ENCODE measurements at places on chromosomes 7 and 10.

GRCh38 chr7:34208878-34209621, 303.7 kb downstream of the BMPER start:
- DNase-seq: no peak

DNA sequence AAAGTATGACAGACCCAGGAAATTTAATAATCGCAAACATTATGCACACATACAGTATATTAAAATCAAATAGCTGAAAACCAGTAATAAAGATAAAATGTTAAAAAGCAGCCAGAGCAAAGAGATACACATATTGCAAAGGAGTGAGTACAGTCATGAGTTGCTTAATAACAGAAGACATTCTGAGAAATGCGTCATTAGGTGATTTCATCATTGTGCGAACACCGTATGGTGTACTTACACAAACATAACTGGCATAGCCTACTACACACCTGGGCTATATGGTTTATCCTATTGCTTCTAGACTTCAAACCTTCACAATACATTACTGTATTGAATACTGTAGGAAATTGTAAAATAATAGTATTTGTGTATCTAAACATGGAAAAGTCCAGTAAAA, 367.6 kb downstream of the NXPH1 start:
- no peak for DNase-seq

DNA sequence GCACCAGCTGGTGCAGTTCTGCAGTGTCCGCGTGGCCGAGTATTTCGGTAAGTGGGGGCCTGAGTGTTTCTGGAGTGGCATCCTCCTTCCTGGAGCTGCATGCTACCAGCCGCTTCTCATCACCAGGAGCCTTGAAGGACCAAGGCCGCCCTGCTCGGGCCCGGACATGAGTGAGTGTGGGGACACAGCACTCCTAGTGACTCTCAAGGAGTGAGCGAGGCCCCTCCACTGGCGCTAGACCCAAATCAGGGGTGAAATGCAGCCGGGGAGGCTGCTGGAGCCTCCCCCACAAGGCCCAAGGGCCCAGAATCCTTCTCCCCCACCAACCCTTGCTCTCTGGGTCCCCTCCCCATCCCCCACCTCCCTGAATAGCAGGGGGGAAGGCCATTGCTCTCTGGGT, 48.0 kb downstream of the CAMK2B start:
- no peak for DNase-seq

GRCh38 chr7:78232806-78233205, 434.2 kb downstream of the PHTF2 start:
- DNase-seq: no peak

DNA sequence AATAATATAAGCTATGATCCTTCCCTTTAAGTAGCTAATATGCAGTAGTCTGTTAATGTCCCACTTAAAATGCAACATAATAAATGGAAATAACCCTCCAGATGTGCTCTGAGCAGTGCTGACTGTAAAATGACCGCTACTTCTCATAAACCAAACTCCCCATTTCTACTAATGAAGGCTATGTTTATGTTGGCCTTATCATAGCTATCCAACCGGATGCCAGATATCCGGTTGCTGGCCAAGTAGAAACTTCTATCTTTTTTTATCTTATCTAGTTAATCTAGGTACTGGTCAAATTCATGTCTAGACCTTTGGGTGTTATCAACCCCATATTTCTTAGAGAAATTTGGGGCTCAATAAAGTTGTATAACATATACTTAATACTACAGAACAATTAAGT, 56.6 kb downstream of the CHRM2 start:
- peak; percentile 7 for DNase-seq

- DNase-seq: no peak
Measured at GRCh38 chr7:84207025-84207424, 12.4 kb upstream of the SEMA3A start.

DNA sequence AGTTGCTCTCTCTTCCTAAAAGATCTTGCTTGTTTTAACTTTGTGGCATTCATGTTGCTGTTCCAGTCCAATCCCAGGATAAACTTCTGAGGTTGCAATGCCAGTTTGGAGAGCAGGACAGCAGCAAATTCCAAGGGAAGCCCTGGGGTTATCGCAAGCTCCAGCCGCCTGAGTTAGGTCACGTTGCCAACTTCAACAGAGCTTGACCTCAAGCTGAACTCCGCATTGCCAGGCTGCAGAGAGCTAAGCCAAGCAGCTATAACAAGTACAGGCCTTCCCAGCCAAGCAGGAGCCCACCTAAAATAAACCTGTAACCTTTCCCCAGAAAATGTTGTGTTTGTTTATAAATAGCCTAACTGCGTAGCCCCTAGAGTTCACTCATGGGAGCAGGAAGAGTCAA, 138.9 kb upstream of the LYZL1 start:
- DNase-seq: no peak

GRCh38 chr7:133436014-133436428, 183.1 kb downstream of the EXOC4 start:
- no peak for DNase-seq

DNA sequence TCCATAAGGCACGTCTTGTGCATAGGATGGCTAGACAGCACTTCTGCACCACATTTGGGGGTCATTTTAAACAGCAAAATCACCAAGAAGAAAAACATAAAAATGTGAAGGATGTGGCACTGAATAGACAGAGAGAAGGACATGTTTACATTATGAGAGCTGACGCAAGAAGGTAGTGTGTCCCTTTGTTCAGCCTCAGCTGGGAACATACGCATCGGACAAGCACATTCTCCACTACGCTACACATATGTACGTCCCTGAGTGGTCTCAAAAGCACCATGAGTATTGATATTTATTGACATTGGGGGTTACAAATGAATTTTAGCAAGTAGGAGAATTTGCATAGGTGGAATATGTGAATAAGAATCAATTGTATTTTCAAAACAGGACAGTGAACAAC, 20.2 kb downstream of the DDC start:
- peak; percentile 54 for DNase-seq
